Stimulated activated CD4-positive, alpha-beta T cell treated with anti-CD3 and anti-CD28 coated beads, Interleukin-2, amount 100 ng/mL, for 4 hours (primary cell): ENCODE measurements at places on chromosomes 13 and 19.

DNA sequence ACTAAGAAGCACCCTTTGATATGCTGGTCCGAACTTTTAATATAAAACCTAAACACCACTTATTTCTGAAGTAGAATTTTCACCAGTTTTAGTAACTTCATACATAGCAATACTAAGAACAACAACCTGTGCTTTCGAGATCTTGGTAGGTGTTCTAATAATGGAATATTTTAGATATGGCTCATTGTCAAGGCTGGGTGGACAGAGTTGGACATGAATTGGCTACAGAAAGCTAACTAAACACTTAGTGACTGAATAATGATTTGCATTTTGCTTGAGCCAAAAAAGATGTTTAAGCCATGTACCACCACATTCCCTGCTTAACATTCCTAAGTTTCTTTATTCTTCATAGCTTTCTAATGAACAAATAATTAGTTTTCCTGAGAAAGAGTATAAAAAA lies 344.3 kb upstream of the SGCG start:
- no peak for DNase-seq

DNA sequence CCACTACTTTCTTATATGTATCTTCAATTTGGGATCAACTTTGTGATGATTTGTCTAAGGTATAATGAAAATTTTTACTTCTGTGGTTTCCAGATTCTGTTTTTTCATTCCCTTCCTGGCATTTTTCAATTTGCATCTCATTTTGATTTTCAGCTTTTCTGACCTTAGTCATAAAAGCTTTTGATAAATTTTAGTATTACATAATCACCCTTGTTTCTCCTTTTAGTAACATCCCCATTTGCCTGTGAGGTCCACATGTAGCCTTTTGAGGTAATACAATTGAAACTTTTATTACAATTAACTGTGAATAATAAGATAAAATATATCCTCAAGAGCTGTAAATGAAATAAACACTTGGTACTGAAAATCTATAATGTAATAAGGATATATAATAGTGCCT lies 31.2 kb downstream of the LACC1 start:
- no peak for DNase-seq

GRCh38 chr13:44713788-44714469 lies 137.8 kb upstream of the TSC22D1 start:
- no peak for DNase-seq

- DNase-seq: peak; percentile 29
These were observed 2.8 kb downstream of the ZNF20 start for GRCh38 chr19:12137221-12137940.

DNA sequence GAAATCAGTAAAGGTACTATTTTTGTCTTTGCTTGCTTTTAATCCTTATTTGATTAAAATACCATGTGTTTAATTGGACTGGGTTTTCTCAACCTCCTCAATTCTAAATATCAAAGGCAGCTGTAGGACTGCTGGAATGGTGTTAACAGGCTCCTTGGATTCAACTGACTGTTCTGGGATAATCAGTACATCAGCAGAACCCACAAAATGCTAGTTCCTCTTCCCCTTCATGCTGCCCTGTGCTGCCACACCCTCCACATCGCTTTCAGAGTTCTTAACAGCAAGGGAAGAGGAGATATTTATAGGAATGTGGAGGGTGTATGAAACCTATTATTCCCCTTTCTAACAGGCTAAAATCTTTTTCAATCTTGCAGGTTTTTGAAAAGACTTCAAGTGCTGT lies 82.4 kb downstream of the KCTD12 start:
- DNase-seq: no peak

DNA sequence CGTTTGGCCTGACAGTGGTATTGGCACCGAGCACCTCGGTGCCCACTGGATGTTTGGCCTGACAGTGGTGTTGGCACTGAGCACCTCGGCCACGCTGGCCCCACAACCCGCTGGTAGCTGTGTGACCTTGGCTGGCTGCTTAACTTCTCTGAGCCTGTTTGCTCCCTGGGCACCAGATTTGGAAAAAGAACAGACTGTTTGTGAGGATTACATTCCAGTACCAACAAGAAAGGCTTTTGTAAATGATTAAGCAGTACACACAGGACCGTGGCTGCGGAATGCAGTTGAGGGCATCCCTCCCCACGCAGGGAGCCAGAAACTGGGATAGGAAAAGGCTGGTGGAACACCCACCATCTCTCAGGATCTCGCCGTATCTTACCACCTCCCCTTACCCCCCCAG lies 31.9 kb downstream of the SLC25A42 start:
- DNase-seq: no peak

- DNase-seq: no peak
These were observed 3.4 kb downstream of the URI1 start for GRCh38 chr19:29945433-29945832.

GRCh38 chr13:35729926-35730627 lies 253.6 kb upstream of the MAB21L1 start:
- no peak for DNase-seq

GRCh38 chr19:30523791-30524190 lies 151.6 kb downstream of the ZNF536 start:
- no peak for DNase-seq

DNA sequence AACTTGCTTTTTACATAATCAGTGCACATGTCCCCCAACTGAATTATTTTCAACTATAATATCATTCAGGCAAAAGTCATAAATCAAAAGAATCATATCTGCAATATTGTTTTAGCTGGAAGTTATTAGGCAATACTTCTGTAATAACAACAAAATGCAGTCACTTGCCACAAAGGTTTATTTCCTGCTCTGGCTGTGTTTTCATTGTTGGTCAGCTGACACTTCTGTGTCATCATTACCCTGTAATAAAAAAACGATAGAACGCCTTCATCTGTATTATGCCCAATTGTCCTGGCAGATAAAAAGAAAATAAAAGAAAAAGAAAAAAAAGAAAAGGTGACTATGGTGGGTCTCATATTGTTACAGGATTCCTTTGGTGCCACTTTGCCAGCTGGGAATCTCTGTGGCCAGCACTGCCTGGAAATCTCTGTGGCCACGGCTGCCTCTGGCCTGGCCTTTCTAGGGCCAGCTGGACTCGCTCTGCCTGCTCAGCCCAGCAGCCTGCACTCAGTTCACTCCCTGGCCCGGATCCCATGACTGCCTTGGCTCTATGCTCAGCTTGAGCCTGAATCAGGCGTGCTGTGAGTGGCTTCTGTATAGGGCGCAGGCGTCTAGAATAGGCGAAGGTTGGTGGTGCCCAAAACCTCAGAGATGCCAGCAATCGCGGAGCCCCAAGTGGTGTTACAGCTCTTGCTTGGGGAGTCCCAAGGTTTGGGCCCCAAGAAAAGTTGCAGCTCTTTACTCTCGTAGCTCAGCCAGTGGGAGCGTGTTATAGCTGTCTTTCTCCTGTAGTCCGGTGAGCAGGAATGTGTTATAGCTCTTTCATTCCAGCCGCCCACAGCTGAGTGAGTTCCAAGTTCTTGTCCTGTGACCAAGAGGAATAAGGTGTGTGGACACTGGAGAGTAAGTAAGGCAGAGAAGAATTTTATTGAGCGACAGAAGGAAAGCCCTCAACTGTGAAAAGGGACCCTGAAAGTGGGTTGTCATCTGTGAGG lies 1227.1 kb downstream of the SLITRK1 start:
- DNase-seq: no peak

DNA sequence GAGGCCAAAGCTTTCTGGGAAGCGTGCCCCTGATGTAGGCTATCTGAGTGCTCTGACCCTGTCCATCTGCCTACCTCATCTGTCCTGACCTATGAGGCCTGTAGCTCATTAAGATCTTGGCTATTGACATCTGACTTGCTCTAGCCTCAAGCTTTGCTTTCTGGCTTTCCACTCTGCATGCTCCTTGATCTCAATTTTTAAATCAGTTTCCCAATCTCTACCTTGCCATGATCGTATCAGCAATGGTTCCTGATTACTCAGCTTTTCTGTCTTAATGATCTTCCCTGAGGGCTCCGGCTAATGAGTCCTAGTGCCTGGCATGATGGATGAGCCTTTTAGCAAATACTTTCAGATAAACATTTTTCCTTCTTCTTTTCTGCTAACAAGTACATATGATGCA lies 262.0 kb downstream of the NDFIP2 start:
- no peak for DNase-seq

DNA sequence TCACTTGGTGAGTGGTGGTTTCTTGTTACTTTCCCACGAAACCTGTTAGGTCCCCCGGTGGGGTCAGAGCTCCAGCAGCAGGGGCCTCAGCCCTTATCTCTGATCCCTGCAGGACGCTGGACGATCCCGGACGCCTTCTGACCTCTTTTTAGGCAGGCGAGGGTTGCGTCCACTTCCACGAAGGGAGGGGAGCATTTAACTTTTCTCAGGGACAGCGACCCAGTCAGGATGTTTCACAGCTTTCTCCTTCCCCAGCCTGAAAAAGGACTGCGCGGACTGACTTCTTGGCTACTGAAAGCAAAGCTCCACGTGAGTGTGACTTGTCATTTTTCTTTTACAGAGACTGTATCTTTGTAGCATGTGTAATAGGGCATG lies 692 bp downstream of the ZNF234 start:
- no peak for DNase-seq

DNA sequence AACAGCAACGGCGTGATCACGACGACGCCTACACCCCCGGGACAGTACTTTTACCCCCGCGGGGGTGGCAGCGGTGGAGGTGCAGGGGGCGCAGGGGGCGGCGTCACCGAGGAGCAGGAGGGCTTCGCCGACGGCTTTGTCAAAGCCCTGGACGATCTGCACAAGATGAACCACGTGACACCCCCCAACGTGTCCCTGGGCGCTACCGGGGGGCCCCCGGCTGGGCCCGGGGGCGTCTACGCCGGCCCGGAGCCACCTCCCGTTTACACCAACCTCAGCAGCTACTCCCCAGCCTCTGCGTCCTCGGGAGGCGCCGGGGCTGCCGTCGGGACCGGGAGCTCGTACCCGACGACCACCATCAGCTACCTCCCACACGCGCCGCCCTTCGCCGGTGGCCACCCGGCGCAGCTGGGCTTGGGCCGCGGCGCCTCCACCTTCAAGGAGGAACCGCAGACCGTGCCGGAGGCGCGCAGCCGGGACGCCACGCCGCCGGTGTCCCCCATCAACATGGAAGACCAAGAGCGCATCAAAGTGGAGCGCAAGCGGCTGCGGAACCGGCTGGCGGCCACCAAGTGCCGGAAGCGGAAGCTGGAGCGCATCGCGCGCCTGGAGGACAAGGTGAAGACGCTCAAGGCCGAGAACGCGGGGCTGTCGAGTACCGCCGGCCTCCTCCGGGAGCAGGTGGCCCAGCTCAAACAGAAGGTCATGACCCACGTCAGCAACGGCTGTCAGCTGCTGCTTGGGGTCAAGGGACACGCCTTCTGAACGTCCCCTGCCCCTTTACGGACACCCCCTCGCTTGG lies 966 bp downstream of the JUNB start:
- DNase-seq: peak; percentile 80

- DNase-seq: no peak
These were observed 46.0 kb downstream of the WDFY2 start for GRCh38 chr13:51630288-51630615.

DNA sequence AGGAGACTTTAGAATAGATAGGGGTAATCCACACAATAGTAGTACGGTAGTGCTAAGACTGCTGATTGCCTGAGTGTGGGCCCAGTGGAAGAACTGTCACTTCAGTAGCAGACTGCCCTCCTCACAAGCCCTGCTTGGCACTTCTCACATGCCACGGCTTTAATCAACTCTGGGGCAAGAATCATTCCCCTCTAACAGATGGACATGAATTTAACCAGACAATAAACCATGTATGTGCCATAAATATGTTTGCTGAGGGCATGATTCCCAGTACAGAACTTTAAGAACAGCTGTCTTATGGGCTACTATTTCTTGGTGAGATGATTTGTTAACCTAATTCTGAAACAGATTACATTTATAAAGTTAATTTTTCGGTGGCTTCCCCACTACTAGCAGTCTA lies 22.0 kb downstream of the DPY19L3 start:
- DNase-seq: no peak

- DNase-seq: no peak
These were observed 67.1 kb downstream of the GPC6 start for GRCh38 chr13:93293710-93294109.

GRCh38 chr13:97573011-97573410 lies 139.0 kb downstream of the RAP2A start:
- no peak for DNase-seq

GRCh38 chr13:48873587-48873986 lies 102.1 kb upstream of the FNDC3A start:
- no peak for DNase-seq

- no peak for DNase-seq
These were observed 32.1 kb downstream of the SMAD9 start for GRCh38 chr13:36887758-36888521.

- no peak for DNase-seq
These were observed 30.1 kb downstream of the ZNF557 start for GRCh38 chr19:7099597-7099921.

DNA sequence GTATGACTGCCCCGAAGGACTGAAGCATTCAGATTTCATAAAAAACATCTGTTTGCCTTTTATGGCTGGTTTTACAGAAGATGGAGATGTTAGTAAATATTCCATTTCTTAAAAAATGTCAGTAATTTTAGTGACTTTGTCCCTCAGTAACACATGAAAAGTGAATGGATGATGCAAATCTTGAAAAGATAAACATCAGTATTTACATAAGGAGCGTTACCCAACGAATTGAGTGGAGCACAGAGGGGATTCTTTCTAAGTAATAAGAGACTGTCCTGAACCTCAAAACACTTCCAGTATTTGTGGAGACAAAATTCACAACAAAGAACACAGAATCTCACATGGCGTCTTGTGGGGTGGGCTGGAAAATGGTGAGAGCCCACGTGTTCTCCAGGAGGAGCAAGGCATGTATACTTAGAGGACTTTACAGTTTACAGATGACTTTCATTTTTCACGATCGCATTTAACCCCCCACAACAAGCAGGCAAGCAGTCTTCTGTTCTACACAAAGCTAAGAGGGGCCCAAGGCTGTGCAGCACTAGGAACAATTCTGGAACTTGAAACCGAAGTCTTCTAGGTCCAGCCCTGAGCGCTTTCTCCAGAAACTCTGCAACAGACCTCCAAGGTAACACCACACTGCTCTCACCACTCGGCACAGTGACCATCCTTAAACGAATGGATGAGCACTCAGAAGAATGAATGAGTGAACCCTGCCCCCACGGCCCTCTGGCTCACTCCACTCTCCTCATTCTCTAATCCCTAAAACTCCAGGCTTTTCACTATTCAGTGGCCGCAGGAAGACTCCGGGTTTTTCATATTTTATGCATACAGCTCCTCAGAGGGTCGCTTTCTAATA lies 709.8 kb downstream of the UQCRFS1 start:
- no peak for DNase-seq

DNA sequence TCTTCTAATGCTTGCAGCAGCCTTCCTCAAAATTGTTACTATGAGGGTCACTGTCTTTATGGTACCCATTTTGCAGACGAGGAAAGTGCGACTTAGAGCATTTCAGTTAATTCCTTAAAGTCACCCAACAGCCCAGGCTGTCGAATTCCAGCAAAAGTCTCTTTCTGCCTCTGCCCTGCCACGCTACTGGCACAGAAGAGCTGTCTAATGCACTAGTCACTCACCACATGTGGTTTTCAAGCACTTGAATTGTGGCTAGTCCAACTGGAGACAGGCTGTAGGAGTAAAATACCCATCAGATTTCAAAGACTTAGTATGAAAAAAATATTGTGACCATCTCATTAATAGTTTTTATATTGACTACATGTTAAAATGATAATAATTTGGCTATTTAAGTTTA lies 1.7 kb downstream of the FPR1 start:
- DNase-seq: no peak
